ENCODE measurements at places on chromosomes 13 and 19.

DNA sequence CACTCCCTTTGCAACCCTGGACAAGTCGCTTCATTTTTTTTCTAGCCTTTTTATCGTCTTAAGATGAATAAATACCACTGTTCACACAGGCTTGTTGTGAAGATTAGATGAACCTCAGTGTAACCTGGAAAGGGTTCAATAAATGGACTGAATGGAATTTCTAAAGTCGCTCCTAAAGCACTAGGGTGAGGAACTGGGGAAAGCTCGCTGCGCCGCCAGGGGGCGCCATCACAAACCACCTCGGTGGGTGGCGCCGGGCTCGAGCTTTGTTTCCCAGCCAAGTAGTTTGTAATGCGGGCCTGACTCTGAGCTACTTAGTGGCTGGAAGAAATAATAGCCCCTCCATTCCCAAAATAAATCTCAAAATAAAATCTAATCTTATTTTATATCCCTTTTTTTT lies 2.2 kb upstream of the CEACAM6 start:
- DNase-seq, result peak; percentile 53

GRCh38 chr19:31448221-31448657 lies 99.0 kb upstream of the TSHZ3 start:
- no peak for DNase-seq

GRCh38 chr13:97321101-97321500 lies 99.0 kb downstream of the MBNL2 start:
- DNase-seq, result no peak

DNA sequence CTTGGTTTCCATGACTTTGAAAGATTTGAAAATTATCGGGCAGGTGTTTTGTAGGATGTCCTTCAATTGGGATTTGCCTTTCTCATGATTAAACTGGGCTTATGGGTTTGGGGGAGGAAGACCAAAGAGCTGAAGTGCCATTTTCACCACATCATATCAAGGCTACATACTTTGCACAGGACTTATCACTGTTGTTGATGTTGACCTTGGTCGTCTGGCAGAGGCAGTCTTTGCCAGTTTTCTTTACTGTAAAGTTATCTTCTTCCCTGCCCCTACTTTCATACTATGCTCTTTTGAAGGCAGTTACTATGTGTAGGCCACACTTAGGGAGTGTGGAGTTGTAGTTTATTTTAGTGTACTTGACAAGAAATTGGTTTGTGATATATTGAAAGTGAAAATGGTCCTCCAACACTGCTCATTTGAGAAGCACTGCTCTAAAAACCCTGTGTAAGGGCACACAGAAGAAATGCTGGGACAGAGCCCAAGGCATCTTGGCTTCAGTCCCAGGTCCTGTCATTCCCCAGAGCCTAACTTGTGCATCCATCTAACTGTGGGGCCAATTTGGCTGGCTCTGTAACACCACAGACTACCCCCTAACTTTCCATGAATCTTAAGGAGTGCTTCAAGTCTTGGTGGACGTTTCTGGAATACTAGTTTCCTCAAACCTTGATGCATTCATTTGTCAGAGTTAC lies 384.9 kb downstream of the KCNRG start:
- no peak for DNase-seq

DNA sequence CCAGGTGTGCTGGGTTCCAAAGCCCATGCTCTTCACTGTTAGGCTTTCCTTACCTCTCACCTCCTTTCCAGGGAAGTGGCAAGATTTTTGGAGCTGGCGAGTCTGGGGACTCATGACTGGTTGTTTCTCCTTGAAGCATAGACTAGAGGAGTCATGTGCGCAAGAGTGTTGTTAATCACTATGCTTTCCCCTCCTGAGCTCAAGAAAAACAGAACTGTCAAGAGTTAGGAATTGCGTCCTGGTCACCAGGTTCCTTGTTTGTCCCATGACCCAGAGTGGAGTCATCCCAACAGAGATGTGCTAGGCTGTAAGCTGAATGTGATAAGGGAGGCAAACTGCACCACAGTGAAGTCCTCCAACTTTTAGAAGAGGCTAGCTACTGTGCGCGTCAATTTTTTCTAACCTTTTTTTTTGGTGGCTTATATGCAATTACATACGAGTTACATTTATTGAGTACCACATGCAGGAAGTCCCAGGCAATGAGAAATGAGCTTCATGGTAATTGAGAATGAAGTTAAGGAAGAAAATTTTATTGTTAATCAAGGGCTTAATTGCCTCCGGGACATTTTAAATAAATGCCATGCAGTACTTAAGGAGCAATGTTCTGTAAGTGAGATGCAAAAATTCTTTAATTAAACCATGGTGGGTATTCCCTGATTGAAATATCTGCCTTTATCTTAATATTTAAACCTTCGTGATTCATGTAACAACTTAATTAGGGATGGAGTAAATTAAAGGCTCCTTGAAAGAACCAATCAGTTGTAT lies 233.9 kb downstream of the ZIC5 start:
- DNase-seq, result no peak

- DNase-seq, result peak; percentile 43
These were observed 100.5 kb downstream of the FLT1 start for GRCh38 chr13:28394422-28394821.

DNA sequence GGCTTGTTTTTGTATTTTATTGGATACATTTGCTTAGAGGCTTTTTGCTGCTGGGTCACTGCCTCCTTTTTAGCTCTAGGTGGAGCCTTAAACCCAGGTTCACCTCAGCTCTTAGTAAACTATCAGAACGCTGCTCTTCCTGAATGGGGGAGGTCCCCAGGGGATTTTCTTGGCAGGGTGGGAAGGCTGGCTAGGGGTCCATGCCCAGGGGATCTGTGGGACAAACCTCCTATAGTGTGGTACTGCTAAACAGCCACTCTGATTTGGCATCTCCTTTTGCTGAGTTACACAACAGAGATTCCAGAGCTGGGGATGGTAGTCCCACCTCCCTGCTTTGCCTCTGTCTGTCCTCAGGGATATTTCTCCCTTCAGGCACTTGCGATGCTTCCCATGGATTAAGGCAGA lies 204.9 kb downstream of the ZIC5 start:
- no peak for DNase-seq

DNA sequence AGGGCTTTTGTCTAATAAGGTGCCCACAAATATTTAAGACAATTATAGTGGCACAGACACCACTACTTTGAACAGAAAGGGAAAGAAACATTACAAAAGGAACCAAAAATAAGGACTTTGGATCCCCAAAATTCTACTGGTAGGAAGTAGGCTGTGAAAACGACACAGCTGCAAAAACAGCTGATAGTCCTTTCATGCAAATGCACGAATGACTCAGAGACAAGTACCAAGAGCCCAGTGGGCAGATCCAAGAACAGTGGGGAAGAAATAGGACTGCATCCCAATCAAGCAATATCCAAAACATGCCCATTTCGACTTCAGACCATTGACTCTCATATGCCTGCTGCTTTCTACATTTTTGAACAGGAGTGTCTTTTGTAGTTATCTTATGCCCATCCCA lies 269.4 kb upstream of the NBEA start:
- DNase-seq, result no peak

- peak; percentile 71 for DNase-seq
These were observed at the start of gene GPR183 for GRCh38 chr13:99307247-99307646. GPR183 (minus strand) TSS chr13:99307399; CDS start chr13:99296145, 11,254 bp downstream.

- DNase-seq, result no peak
These were observed 508.8 kb upstream of the GPC6 start for GRCh38 chr13:92717857-92718256.

GRCh38 chr19:50046649-50047503 lies 21.1 kb downstream of the ZNF473 start:
- peak; percentile 26 for DNase-seq

DNA sequence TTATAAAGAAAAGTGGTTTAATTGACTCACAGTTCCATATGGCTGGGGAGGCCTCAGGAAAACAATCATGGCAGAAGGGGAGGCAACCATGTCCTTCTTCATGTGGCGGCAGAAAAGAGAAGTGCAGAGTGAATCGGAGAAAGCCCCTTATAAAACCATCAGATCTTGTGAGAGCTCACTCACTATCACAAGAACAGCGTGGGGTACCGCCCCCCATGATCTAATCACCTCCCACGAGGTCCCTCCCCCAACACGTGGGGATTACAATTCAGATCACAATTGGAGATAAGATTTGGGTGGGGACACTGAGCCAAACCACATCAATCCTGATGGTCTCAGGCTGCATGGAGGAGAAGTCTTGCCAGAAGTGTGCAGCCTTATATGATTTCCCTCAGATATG lies 26.0 kb downstream of the TM9SF2 start:
- DNase-seq, result no peak

- no peak for DNase-seq
These were observed 121.6 kb downstream of the COG6 start for GRCh38 chr13:39777021-39777420.

GRCh38 chr19:52297601-52298364 lies 814 bp downstream of the ZNF480 start:
- DNase-seq, result no peak

DNA sequence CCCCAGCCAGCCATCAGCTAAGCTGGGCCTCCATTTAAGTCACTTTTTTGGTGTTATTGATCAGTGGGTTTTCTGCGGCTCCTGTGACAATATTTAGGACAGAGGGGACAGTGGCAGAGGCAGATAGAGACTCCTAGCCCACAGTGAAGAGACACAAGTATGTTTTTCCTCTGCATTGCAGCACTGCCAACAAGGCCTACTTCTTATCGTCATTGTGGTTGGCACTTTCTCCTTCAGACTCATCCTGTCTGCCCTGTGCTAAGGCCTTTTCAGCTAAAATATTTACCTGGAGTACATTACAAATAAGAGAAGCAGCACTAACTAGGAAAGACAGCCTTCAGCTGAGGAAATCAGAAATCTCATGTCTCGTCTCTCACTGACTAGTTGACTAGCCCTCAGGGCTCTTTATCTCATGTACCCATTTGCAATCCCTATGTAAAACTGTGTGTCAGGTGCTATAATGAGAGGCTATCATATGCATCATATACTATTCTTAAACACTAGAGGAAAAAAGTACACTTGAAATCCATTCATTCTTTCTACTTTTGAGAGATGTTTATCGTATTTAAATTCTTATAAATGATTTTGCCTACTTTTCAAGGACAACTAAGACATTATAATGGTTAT lies 62.2 kb downstream of the ZAR1L start:
- DNase-seq, result no peak

GRCh38 chr13:97537110-97537509 lies 103.1 kb downstream of the RAP2A start:
- DNase-seq, result no peak

DNA sequence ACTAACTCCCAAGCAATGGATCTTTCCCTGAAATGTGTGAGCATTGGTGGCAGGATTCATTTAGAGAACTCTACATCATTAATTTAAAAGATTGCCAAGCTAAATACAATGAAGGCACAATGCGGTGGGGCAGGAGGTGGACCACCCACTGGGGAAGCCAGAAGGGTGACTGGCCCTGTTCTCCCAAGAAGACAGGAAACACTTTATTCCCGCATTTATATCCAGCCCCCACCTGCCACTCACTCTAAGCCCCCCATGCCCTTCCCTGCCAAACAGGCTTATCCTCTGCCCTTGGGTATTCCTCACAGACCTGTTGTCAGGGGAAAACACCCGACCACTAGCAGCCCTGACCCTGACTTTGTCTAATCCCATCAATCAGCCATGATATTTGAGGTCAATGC lies 189.1 kb upstream of the UBL3 start:
- no peak for DNase-seq

- no peak for DNase-seq
These were observed 212.4 kb downstream of the SHISA2 start for GRCh38 chr13:25839371-25839770.

- no peak for DNase-seq
These were observed 242.2 kb downstream of the COG6 start for GRCh38 chr13:39897636-39898035.

- DNase-seq, result no peak
These were observed 6.2 kb upstream of the ZNF554 start for GRCh38 chr19:2813235-2814160.

GRCh38 chr13:62040078-62040477 lies 624.4 kb upstream of the PCDH20 start:
- no peak for DNase-seq

DNA sequence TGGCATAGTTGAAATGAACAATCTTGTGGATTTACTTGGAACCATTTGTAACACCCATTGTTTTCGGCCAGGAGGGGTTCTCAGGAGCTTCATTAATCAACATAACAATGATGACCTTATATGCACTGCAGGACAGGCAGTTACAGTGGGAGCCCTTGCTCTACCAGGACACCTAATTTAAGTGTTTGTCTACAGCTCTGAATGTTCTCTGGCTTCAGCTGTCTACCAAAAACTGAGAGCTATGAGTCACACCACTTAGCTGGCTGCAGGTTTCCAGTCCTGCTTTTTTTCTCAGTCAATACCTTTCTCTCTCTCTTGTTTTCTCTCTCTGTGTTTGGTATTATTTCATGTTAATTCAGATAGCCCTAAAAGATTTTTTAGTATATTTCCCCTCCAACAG lies 105.4 kb upstream of the MBNL2 start:
- DNase-seq, result no peak

- no peak for DNase-seq
These were observed 16.1 kb downstream of the NKPD1 start for GRCh38 chr19:45144431-45145269.

DNA sequence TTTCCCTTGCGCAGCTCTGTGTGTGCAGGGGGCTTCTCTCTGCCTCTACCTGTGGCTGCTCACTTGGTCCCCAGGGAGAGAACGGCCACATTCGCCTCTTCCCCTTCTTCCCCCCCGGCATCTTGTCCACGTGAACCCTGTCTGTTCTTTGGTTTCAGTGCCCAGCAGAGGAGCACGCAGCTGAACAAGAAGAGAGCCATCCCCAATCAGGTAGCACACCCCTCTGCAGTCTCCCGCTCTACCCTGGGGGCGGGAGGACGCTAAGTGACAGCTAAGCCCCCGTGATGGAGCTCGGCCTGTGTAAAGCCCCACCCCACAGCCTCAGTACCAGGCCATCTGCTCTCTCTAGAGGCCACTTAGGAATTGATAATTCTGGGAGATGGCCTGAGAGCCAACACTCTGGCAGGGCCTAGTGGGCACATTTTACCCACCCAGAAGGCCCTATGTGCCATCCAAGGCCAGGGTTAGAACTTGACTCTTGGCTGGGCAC lies 30.2 kb downstream of the TMED1 start:
- DNase-seq, result no peak

- no peak for DNase-seq
These were observed 11.2 kb downstream of the LGALS4 start for GRCh38 chr19:38801359-38802095.

GRCh38 chr19:1248139-1248785 lies at the start of gene MIDN:
MIDN (plus strand) TSS chr19:1248583; CDS start chr19:1250297, 1,714 bp downstream.
- peak; percentile 59 for DNase-seq

DNA sequence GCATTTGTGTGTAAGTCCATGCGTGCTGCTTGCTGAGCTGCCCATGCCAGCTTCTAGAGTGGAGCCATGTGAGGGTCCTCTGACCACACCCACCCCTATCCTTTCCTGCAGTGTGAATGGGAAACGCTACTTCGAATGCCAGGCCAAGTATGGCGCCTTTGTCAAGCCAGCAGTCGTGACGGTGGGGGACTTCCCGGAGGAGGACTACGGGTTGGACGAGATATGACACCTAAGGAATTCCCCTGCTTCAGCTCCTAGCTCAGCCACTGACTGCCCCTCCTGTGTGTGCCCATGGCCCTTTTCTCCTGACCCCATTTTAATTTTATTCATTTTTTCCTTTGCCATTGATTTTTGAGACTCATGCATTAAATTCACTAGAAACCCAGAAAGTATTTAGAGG lies 10.3 kb downstream of the TBCB start:
- no peak for DNase-seq

- no peak for DNase-seq
These were observed 17.1 kb upstream of the ZSCAN4 start for GRCh38 chr19:57651654-57651996.

Measured in GDM1 (cell line).